ENCODE measurements at places on chromosomes 3 and 15. TPM values are rescaled to one million over a fixed set of nuclear protein-coding genes. Genes with fewer than 3 reads are reported as not detected.

PLA2G4D gene
- total RNA-seq: not detected

DNA sequence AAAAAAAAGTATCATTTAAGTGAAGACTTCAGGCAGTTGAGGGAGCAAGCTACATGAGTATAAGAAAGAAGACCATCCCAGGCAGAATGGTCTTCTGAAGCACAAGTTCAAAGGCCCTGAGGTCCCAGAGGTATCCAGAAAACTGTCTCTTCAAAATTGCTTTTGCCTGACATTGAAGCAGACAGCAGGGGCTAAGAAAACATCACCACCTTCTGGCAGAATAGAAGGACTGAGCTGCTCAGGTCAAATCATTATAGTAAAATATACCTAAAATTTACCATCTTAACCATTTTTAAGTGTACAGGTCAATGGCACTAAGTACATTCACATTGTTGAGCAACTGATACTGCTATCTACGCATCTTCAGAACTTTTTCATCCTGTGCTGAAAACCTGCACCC, 16.4 kb downstream of the GPR160 start:
- H3K4me1 ChIP-seq: no peaks in the 10 kb centered on the region
- DNase-seq: no peak
- H3K36me3 ChIP-seq: no peaks in the 10 kb centered on the region
- no peak overlapping the region for H3K4me3 ChIP-seq

- H3K4me1 ChIP-seq: no peaks in the 10 kb centered on the region
- peaks cover 68% of the 10 kb centered on the region for H3K36me3 ChIP-seq
- no peak for DNase-seq
- no peak overlapping the region for H3K27ac ChIP-seq
- no peak overlapping the region for H3K4me3 ChIP-seq
- H3K27me3 ChIP-seq: no peaks in the 10 kb centered on the region
These were observed 49.1 kb downstream of the ZDHHC3 start for GRCh38 chr3:44926921-44927320.

DNA sequence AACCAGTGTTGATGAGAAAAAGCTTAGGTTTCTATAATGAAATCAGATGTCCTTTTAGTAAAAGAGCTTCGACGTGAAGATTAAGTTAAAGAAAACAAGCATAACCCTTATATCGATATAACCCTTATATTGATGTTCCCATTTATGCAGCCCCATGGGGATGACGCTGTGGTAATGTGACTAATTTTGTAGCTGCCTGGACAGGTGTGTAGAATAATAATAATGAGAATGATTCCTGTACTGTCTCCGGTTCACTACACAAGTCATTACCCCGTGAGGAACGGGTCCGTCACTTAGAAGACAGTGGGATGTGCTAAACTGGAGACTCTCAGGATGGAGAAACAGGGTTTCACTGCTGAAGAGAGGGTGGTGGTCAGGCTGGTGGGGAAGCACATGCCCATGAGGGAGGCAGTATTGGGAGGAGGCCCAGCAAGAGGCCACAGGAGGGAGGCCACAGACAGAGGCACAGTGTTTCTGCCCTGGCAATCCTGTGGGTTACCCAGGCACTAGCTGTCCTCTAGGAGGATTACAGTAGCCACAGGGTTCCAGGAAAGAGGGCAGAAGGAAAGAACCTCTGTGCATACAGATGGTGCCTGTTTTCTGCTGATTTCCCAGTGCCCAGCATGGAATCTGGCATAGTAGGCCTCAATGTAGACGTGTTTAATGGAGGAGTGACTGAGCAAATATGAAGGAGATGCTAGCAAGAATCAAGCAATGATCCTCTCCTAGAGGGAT, 191.1 kb upstream of the TSC22D2 start:
- H3K4me1 ChIP-seq: no peaks in the 10 kb centered on the region
- H3K36me3 ChIP-seq: no peaks in the 10 kb centered on the region
- H3K4me3 ChIP-seq: no peak overlapping the region
- no peak overlapping the region for H3K27ac ChIP-seq

CKMT1B gene
- total RNA-seq: 0.84 TPM

DNA sequence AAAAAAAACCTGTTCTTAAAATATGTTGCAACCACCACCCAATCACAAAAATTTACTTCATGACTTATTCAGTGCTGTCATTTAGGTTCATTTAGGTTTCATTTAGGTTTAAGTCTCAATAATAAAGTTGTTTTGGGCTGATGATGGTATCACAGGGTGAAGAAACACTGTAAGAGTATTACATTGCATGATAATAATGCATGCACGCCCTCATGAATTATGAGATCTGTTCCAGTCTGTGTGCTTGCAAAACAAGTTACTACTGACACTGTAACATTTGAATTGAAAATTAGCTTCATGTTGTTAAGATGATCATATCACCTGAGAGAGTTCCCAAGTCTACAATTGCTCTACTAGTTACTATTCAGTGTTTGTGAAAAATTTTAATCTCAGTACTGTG, at the start of gene AADACL2:
TSS of gene AADACL2 (plus strand) at position 315 of the 400 bp plus-strand sequence. CDS start 109 bp downstream, outside the sequence.
- no peaks in the 10 kb centered on the region for H3K4me1 ChIP-seq
- H3K27me3 ChIP-seq: no peaks in the 10 kb centered on the region
- no peaks in the 10 kb centered on the region for H3K36me3 ChIP-seq
- no peak within 1 kb of the TSS for H3K4me3 ChIP-seq
- no peak for DNase-seq

- H3K4me1 ChIP-seq: no peaks in the 10 kb centered on the region
- no peaks in the 10 kb centered on the region for H3K27me3 ChIP-seq
- DNase-seq: no peak
- no peaks in the 10 kb centered on the region for H3K36me3 ChIP-seq
These were observed 33.1 kb upstream of the EIF4A2 start for GRCh38 chr3:186750316-186750715.

DNA sequence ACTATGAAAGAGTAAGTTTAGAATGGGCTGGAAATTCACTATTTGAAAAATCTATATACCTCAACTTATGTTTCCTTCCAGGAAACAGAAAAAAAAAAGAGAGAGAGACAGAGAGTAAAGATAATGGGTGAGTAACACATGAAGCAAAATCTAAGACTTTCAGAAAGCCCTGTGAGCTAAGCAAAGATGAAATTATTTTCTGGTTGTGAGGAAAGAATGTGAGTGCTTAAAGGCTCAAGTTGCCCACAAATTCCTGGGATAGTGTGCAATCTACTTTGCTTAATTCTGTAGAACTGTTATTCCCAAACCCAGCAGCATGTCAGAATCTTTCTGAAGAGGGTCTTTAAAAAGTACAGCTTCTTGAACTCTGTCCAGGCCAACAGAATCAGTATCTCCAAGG, 337.7 kb upstream of the AGTR1 start:
- no peaks in the 10 kb centered on the region for H3K27me3 ChIP-seq
- H3K4me3 ChIP-seq: no peak overlapping the region
- H3K36me3 ChIP-seq: no peaks in the 10 kb centered on the region
- H3K27ac ChIP-seq: no peak overlapping the region

DNA sequence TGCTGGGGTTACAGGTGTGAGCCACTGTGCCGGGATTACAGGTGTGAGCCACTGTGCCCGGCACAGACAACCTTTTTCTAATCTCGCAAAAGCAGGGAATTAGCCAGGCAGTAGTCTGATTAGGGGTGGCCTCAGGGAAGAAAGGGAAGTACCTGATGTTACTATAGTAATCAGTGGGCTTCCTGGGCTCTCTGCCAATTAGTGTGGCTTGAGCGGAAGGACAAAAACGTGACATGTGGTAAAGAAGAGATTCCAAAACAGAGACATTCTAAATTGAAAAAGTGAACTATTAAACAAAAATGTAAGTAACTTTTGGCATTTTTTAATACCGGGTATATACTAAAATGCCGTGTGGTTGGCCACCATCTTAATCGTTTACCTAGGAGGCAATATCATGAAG, 48.1 kb downstream of the CFAP20DC start:
- H3K36me3 ChIP-seq: no peaks in the 10 kb centered on the region
- no peak overlapping the region for H3K4me3 ChIP-seq
- DNase-seq: no peak
- H3K4me1 ChIP-seq: no peaks in the 10 kb centered on the region
- H3K27me3 ChIP-seq: no peaks in the 10 kb centered on the region

DNA sequence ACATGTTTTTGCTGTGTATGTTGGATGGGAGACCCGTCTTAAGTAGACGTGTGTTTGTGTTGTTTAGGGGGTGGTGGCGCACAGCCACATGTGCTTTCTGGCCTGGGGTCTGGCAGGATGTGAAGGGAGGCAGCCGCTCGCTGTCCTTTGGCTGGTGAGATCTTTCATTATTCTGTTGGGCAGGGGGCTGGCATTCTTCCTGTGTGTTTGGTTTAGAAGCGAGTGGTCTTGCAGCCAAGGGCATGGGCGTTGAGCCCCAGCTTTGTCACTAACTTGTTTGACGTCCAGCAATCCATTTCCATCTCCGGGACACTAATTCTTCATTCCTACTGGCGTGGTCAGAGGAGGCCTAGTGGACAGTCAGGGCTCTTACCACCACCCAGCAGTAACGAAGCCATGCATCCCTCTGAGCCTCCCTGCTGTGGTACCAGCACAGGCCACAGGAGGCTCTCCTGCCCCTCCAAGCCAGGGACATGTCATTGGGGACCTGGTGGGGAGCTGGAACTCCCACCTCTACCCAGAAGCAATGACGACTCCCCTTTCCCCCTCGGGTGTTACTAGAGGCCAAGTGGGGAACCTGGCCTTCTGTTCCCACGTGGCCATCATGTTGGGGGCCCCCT, 10.7 kb downstream of the THSD4 start:
- H3K4me3 ChIP-seq: no peak overlapping the region
- DNase-seq: no peak
- no peak overlapping the region for H3K27ac ChIP-seq
- no peaks in the 10 kb centered on the region for H3K36me3 ChIP-seq
- H3K27me3 ChIP-seq: no peaks in the 10 kb centered on the region
- H3K4me1 ChIP-seq: no peaks in the 10 kb centered on the region
